ENCODE measurements at places on chromosomes 5 and 9.

GRCh38 chr5:60794691-60795090 lies 49.4 kb downstream of the ELOVL7 start:
- DNase-seq, result no peak

- DNase-seq, result no peak
Observed at GRCh38 chr9:78566948-78567675, 270.2 kb downstream of the PSAT1 start.

DNA sequence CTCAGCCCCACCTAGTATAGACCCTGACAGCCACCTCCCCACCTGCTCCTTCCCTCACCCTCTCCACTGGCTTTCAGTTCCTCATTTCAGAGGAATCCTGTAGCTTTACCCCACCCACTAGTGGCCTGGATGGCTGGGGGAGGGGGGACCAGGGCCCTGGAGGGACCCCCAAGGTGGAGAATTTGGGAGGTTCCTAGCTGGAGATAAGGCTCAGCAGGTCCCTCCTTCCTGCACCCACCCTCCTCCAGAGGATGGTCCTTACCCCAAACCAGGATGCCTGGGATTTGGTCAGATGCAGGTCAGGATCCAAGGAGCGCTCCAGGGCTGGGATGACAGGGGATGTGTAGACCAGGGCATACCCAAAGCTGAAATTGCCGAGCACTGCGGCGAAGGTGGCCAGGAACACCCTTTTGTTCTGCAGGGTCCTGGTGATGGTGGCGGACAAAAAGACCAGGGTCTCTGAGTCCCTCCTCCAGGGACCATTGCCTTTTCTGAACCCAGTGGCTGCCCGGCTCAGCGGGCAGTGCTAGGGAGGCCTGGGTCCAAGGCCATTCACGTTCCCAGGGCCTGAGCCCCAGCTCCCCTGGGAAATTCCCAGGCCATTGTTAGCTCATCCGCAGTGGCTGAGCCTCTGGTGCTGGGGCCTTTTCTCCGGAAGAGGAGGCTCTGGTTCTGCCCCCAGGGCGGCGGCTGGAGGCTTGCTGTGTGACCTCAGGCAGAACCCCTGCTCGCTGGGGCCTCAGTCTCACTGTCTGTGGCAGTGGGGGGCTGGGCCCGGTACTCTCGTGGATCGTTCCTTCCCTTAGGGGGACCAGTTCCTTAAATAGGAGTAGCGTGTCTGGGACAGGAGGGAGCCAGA lies 678 bp downstream of the SLC2A6 start:
- no peak for DNase-seq

DNA sequence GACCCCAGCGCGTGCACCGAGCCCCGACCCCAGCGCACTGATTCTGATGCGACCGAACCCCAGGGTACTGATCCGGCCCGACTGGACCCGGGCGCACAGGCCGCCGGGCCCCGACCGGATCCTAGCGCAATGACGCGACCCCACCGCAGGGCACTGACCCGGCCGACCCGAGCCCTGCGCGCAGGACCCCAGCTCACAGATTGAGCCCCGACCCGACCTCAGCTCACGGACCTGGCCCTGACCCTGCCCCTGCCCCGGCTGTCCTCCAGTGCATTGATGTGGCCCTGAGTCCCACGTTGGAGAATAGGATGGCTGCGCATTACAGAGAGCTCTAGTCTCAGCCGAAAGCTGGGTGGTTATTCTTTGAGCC lies 438 bp downstream of the TRIP13 start:
- DNase-seq, result no peak

- no peak for DNase-seq
Observed at GRCh38 chr5:41433552-41434181, 76.7 kb downstream of the PLCXD3 start.

- no peak for DNase-seq
Observed at GRCh38 chr5:169095410-169095960, 205.5 kb downstream of the SLIT3 start.

- no peak for DNase-seq
Observed at GRCh38 chr5:54727874-54728587, 210.5 kb downstream of the SNX18 start.

- DNase-seq, result no peak
Observed at GRCh38 chr9:99885747-99886146, 20.7 kb upstream of the STX17 start.

DNA sequence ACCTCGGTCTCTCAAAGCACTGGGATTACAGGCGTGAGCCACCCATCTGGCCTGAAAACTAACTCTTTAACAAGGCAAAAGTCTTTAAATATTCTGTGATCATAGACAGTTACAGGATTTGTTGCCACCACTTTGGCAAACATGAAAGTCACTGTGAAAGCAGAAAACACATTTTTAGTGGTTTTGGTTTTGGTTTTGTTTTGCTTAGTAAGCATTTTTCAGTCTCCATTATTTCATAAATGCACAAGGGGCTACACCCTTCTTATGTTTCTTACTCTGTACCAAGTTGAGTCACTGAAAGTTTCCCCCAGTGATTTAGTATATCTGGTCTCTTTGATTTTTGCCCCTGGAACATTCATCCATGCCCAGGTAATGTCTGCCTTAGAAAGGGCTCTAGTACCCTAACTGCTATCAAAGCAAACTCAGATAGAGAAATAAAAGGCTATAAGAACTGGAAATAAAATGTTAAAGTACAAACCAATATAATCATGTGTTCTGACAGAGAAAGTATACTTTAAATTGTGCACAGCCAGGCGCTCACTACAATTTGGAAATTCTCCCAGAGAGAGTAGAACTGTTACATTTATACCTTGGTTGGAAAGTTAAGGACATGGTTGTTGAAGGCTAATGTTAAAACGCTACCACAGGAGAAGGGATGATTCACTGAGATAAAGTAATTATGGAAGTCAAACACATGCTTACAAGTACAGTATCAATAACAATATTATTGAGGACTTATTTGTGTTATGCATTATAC lies 1022.5 kb upstream of the DMAC1 start:
- no peak for DNase-seq

- DNase-seq, result no peak
Observed at GRCh38 chr9:80285326-80285725, 713.6 kb downstream of the TLE4 start.

DNA sequence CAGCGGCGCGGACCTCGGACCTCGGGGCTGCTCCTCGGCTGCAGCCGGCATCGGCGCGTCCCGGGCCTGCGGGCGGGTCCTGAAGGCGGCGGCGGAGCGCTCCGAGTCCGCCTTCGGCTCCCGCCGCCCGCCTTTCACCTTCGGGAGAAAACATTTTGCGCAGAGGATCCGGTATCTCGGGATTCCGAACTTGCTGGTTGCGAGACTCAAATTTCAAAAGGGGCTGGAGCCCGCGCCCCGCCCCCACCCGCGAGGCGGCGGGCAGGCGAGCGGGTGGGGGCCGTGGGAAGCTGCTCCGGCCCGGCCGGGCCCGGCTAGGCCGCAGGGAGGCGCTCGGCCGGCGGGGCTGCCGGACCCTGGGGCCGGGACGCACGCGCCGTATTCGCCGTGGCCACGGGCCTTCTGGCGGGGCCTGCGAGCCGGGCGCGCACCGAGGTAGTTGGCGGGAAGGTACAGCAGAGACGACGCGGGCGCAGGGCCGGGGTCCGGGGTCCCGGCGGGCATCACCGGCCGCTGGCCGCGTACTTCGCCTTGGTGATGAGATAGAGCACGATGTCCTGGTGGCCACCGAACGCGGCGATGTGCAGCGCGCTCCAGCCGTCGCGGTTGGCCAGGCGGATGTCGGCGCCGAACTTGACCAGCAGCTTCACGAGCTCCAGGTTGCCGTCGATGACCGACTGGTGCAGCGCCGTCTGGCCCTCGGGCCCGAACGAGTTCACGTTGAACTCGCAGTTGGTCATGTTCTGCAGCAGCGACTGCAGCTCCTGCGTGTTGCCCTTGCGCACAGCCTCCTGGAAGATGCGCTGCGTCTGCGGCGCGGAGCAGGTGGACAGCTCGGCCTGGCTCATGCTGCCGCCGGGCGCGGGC lies 757 bp downstream of the NRARP start:
- DNase-seq, result no peak

DNA sequence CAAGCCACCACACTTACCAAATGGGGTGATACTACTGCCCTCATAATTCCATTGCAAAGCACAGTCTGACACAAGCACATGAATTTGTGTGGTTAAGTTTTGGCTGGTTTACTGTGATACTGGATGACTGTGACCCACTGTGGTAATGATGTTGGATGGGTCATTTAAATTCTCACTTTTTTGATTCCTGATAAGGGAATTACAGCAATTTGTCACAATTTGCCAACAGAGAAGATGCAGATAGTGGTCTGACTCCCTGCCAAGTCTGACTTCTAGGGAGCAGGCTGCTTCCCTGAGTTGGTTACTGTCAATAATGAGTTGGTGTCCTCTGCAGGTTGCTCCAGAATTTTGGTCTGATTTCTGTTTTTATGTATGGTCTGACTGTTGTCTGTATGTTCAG lies 731.9 kb downstream of the MTRR start:
- no peak for DNase-seq

DNA sequence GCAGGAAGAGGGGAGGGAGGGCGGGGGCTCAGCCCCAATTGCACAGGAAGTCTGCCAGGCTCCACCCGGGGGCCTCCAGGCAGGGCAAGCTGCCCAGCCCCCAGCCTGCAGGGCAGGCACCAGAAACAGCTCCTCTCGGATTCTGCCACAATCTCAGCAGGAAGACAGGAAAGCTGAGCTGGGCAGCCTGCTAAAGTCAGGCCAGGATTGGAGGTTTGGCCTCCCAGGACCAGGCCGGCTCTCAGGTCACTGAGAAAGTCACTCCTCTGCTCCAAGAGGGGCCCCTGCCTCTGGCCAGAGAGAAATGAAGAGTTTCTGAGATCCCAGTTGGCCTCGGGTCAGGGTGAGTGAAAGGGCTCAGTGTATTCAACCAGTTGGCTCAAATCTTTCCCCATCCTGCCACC lies 54.6 kb upstream of the STXBP1 start:
- no peak for DNase-seq

DNA sequence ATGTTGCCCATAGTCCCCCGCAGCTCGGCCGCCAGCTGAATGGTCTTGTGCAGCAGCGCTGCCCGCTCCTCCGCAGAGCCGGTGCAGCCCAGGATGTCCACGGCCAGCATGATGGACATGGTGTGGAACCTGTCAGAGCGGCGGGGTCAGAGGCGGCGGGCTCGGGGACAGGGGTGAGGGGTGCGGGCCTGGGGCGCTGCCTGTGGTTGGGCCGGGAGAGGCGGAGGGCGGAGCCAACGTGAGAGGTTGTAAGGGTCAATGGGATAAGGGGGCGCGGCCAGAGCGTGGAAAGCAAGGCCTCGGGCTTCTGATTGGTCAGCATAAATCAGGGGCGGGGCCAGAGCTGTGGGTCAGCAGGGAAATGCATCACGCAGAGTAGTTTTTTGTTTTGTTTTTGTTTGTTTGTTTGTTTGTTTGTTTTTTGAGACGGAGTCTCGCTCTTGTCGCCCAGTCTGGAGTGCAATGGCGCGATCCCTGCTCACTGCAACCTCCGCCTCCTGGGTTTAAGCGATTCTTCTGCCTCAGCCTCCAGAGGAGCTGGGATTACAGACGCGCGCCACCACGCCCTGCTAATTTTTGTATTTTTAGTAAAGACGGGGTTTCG lies 6.8 kb upstream of the TOR2A start:
- no peak for DNase-seq

GRCh38 chr5:50623666-50624065 lies 42.8 kb upstream of the PARP8 start:
- DNase-seq, result no peak

DNA sequence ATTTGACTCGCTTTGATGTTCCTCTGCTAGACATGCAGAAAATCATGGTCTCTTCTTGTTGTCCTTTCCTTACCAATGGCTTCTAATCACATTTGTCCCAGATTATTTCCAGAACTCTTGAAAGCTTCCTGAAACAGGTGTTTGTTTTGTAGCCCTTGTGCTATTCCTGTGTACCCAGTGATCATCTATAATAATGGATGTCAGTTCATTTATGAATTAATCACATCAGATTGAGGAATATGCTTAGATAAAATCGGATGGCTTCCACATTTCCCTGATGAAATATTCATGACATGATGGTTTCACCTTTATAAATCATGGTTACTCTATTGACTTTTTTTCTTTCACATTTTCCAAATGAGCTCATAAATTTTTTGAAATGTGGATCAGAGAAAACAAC lies 359.0 kb upstream of the DMAC1 start:
- DNase-seq, result no peak

- no peak for DNase-seq
Observed at GRCh38 chr5:107322936-107323335, 347.8 kb downstream of the EFNA5 start.

DNA sequence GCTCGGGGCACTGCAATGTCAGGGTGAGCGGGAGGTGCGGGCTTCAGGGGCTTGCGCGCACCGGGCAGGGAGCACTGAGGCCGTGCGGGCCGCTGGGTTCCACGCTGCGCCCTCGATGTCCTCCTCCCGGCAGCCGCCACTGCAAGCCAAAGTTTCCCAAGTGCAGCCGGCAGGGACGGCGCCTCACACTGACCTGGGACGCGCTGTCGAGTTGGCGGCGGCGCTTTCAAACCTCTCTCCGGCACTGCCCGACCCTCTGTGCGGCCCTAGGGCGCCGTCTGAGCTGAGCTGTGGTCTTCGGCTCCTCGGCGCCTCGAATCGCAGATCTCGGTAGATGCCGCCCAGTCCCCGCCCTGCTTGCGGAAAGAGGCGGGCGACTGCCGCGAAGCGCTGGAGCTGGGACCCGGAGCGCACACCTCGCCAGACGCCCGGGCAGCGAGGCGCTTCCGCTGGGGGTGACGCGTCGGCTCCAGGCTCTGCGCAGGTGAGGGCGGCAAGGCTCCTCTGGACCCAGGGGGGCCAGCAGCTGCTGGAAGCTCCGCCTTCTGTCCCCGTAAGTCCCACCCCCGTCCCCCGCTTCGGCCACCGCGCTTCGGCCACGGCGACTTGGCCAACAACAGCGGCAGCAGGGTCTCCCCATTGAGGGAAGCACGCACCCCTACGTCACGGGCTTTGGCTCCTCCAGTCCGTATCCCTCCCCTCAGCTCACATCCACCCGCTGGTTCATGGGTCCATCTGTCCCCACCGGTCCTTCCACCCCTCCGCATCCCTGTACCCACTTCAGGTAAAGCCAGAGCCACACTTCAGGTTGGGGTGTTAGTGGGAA lies at the start of gene ANKRD34B:
TSS of gene ANKRD34B (minus strand) at position 320 of the 826 bp plus-strand sequence. CDS start 10,261 bp downstream, outside the sequence.
- DNase-seq, result no peak

DNA sequence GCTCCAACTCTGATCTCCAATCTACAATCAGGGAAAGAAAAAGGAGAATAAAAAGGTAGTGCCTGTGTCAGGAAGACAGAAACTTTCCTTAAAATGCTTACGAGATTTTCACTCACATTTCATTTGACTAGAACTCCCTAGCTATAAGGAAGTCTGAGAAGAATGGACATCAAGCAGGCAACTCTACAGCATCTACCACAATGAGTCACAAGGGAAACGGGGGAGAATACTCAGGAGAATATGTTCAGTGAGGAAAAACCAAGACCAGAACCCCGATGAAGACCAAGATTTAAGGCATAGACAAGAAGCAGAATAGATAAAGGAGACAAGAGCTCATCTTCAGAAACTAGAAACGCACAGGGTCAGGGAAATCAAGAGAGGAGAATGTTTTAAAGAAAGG lies 9.0 kb upstream of the SETD9 start:
- no peak for DNase-seq

DNA sequence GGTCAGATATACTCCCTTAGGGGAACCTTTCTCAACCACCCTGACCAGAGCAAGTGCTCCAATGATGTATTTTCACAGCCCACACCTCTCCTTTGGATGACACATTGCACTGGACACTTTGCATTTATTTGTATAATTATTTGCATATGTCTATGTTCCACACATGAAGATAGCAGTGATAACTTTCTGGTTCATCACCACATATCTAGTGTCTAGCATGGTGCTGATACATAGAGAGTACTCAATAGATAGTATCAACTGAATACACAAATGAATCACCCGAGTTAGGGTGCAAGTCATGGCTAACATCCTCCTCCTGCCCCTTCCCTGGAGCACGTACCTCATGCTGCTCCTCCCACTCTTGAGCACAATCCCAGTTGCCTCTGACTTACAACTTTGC lies 617.6 kb downstream of the EBF1 start:
- no peak for DNase-seq

- no peak for DNase-seq
Observed at GRCh38 chr5:77438071-77438470, 54.0 kb downstream of the WDR41 start.
